ENCODE measurements at places on chromosomes 6 and 20.

DNA sequence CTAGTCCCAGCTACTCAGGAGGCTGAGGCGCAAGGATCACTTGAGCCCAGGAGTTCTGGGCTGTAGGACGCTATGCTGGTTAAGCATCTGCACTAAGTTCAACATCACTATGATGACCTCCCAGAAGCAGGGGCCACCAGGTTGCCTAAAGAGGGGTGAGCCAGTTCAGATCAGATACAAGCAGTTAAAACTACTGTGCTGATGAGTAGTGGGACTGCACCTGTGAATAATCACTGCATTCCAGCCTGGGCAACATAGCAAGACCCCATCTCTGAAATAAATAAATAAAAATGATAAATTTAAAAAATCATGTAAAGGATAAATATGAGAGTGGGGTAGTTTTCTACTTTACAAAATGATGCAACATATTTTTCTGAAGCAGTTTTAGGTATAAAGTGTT, 106.5 kb downstream of the TMEM170B start:
- no peak for DNase-seq

DNA sequence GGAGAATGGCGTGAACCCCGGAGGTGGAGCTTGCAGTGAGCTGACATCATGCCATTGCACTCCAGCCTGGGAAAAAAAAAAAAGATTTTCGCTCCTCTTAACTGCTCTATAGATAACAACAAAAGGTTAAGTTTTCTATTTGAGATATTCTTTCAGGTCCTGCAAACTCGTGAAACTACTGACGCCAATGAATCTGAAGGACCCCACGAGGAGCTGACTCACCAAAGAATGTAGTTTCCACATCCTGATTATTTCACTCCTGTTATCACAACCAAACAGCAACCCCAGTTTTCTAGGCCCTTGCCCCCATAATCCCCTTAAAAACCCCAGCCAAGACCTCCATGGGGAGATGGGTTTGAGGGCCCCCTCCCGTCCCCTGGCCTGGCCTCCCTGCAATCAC, 58.7 kb downstream of the OTOR start:
- DNase-seq: no peak

DNA sequence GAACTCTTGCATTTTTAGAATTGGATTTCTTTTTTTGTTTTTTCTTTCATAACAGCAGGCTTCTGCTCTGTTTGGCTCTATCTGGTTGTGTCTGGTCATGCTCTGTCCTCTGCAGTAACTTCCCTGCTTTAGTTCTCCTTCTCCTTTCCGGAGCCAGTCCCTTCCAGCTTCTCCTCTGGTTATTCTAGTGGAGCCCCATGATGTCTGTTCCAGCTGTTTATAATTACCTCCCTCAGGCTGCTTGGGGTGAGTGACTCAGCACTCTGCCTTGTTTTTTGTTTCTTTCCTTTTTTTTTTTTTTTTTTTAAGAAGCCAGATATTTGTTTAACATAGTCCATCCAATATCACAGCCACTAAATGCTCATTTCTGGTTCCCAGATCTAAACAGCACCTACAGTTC, 409.6 kb downstream of the MAFB start:
- no peak for DNase-seq

GRCh38 chr6:30828027-30828962, 56.0 kb upstream of the DDR1 start:
- peak; percentile 58 for DNase-seq

DNA sequence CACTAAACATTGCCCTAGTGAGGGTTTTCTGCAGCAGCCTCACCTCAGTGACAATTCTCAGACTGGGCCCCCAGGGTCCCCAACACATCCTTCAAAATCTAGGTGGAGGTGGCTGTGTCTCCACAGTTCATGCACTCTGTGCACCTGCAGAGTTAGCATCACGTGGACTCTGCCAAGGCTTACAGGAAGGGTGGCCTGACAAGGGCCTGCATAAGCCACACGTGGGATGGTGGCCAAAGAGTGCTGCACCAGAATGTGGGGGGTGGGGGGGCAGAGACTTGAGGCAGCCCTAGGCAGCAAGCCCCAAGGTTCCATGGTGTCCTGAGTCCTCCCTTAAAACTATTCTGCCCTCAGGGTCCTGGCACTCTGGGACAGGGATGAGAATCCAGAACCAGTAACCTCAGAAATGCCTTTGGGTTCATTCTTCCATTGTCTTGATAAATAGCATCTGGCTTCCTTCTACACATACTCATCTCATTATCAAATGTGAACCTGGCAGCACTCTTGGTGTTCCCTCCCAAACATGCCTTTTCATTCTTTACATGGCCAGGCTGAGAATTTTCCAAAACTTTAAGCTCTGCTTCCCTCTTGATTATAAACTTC, 1.6 kb upstream of the SERPINB1 start:
- no peak for DNase-seq

- no peak for DNase-seq
Measured at GRCh38 chr6:150928882-150929281, 63.4 kb downstream of the MTHFD1L start.

DNA sequence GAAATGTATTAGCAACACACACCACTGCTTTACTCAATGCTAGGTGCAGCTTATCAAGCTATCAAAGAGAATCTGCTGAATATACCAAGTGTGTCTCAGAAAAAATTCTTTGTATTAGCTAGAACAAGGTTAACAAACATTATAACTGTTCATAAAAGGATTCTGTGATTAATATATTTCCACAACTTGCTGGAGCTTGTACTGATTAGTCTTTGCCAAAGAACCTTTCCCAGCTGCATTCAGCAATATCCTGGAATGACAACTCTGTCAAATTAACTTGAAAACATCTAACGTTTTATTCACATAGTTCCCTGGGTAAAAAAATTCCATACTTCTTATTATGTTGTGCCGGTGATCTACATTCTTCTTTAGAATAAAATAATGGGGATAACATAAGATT, 252.7 kb downstream of the FOXC1 start:
- DNase-seq: no peak

DNA sequence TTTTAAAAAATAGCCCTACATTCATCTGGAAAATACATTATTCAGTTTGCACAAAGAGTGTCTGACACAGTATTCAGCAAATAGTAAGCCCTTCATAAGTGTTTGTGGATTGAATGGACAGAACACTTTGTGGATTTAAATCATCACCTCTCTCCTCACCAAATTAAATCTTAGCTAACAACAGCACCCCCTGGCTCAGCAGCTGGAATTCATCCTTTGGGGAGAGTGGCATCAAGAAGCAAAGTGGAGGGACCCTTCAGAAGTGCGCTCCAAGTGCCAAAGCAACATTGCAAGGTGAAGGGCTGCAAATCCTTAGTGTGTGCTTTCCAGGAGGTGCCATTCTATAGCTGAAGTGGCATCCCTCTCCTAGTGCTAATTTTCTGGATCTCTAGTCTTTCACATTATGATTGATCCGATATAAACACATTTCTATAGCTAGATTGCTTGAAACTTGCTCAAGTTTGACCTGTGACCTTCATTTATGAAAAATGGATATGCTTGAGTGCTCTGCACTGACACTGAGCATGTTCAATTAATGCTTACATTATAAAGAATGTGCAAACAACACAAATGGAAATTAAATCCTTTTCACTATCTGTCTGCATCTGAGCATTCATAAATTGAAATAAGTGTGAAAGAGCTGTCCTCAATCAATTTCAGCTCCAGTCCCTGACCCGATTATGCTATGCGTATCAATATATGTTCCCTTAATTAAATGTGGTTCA, 891.7 kb downstream of the C6orf118 start:
- DNase-seq: no peak

DNA sequence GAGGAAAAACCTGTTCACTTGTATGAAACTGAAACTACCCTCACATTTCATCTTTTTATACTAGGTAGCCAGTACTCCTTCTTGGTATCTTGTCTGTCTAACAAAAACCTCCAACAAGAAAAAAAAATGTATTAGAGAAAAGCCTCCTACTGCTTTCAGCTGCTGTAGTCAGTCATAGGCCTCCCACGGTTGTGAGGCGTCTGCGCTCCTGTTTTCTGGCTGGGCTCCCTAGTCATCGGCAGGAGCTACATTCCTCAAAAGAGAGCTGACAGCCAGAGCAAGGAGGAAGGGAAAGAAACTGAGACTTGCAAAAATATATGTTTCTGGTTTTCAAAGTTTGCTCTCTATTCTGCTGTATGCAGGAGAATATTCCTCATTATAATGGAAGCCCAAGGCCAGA, 517.0 kb downstream of the LMBRD1 start:
- no peak for DNase-seq

- no peak for DNase-seq
Measured at GRCh38 chr6:137657351-137657911, 163.2 kb upstream of the OLIG3 start.

GRCh38 chr6:155132617-155133016, 131.2 kb upstream of the CLDN20 start:
- no peak for DNase-seq

DNA sequence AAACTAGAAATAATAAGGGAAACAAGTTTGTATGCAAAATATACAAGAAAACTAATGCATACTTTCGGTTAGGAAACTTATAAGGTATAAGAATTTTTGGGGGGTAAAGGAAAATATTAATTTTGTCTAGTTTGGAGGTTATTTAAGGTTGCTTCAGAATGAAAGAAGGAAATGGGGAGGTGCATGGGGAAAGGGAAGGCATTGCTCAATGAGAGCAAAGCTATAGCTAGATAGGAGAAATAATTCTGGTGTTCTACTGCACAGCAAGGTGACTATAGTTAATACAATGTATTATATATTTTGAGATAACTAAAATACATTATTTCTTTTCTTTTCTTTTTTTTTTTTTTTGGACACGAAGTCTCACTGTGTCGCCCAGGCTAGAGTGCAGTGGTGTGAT, 5.4 kb upstream of the MYMX start:
- no peak for DNase-seq

GRCh38 chr20:53859684-53860083, 210.7 kb downstream of the BCAS1 start:
- no peak for DNase-seq

GRCh38 chr6:125104425-125104824, 49.1 kb upstream of the TPD52L1 start:
- DNase-seq: no peak

- DNase-seq: peak; percentile 22
Measured at GRCh38 chr6:13395272-13396237, 67.2 kb upstream of the TBC1D7 start.

GRCh38 chr20:34022151-34022838, 28.6 kb downstream of the RALY start:
- DNase-seq: peak; percentile 38

DNA sequence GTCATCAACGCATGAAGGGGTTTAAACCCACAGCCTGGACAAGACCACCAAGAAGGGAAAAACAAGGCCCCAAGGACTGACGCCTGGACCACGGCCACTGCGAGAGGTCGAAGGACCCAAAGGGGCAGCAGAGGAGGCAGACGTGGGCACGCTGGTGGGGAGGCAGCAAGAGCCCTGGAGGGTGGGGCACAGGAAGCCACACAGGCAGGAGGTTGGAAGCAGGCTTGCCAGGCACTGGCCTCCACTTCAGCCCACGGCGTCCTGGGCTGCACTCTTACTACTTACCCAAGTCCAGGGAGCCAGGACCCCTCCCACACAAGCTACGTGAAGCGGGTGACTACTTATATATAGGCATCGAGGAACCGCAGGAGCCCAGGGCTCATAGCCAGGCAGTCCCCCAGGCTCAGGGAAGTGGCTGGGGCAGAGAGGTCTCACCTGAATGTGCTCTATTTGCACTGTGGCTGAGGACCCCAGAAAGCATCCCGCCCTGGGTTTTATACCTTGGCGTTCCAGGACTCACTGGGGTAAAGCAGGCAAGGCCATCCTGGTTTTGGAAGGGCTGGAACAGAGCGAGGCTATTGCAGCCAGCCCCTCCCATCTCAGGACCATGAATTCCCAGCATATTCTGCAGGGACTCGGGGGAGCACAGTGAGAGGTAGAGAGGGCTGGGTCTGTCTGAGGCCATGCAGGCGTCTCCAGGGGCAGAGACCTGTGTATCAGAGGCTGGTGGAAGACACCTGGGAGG, 113.8 kb upstream of the AFDN start:
- no peak for DNase-seq

GRCh38 chr6:90219209-90219985, 77.2 kb downstream of the BACH2 start:
- no peak for DNase-seq

DNA sequence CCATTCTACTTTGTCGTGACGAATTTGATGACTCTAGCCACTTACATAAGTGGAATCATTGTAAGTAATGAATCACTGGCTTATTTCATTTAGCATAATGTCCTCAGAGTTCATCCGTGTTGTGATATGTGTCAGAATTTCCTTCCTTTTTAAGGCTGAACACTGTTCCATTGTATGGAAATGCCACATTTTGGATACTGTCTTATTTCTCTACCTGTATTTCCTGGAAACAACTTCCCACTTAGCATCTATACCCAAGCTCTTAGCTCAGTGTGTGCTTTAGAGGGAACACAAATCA, 28.8 kb upstream of the GGTLC1 start:
- DNase-seq: no peak

- DNase-seq: no peak
Measured at GRCh38 chr6:165272585-165272984, 36.8 kb downstream of the C6orf118 start.

DNA sequence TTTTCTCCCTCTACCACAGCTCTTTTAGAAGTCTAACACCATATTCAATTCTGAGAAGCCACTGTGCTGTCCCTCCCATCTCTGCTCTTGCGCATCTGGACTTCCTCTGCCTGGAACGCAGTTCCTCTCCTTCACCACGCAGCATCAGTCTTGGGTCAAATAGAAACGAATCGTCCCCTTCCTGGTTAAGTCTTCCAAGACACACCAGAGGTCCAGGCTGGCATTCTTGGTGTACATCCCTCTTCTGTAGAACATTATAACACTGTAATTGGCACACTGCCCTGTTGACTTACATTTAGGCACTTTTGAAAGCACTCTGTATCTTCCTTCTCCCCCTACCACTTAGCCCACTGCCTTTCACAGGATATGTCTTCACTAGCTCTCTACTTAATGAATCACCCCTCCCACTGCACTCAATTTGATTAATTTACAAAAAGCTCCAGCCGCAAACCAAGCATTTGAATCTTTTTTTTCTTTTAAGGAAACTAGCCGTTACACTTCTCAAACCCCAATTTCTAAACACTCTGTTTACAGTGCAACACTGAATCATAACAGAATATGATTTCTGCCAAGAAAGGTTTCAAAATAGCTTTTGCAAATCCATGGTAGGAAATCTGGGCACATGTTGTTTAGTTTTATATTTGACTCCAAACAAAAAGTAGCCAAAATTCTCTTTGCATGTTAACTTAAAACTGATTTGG, 140.8 kb upstream of the CARMIL1 start:
- peak; percentile 60 for DNase-seq

DNA sequence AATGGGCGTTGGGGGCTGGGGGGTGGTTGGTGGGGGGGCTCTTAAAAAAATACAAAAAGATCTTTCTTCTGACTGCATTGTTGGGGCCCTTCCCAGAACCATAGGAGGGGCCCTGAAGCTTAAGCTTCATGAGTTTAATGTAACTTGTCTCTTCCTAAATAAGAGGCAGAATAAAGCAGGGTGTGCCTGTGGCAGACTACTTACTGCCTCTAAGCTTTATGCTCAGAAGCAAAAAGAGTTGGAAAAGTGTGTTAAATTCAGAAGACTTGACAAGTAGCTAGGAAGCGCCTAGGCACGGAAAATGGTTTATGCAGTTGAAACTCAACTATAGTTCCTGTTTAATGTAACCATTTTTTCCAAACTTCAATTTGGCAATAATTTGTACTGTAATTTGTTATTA, 44.5 kb downstream of the TIAM2 start:
- DNase-seq: no peak

GRCh38 chr20:24378661-24379483, 90.6 kb upstream of the SYNDIG1 start:
- DNase-seq: no peak

GRCh38 chr20:35947489-35947888, 6.8 kb downstream of the SCAND1 start:
- no peak for DNase-seq
